ENCODE measurements at places on chromosomes 16 and 17.

DNA sequence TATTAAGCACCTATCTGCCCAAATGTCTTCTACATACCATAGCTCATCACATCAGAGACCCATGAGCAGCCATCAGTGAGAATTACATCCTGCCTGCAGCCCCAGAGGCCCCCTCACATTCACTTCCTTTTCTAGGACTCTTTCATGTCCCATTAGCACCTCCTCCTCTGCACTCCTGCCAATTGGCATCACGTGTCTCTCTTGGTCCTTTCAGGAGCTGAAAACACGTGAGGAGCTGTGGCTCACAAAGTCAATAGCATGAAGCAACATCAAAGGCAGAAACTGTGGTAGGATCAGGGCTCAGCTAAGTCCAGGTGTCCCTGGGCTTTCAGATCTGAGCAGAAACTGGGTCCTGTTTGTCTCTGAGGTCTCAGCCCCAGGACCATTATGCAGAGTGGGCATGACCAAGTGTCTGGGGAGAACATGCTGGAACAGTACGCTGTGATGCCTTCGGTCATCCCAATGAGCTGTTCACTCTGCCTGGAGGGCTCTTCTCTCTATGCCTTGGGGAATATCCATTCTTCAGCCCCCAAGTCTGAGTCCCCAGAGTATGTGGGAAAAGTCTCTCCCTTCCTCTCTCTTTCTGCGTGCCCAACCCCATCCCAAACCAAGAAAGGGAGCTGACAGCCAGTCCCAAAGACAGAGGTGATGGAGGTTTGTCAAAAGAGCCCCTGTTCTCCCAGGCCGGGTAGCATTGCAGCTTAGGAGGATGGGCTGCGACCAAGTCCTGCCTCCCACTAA lies 457.0 kb upstream of the CDH5 start:
- DNase-seq: no peak

- no peak for DNase-seq
Observed at GRCh38 chr17:50101346-50102163, 6.4 kb downstream of the PDK2 start.

- no peak for DNase-seq
Observed at GRCh38 chr17:7421186-7421585, 1.1 kb downstream of the SPEM1 start.

GRCh38 chr16:72850853-72851252 lies 197.1 kb downstream of the ZFHX3 start:
- no peak for DNase-seq

- peak; percentile 40 for DNase-seq
Observed at GRCh38 chr17:42422958-42423712, at the start of gene CAVIN1. TSS of gene CAVIN1 (minus strand) at chr17:42423256. CDS start at chr17:42423097, 159 bp downstream.

- peak; percentile 11 for DNase-seq
Observed at GRCh38 chr16:8798174-8798527, 512 bp downstream of the PMM2 start.

DNA sequence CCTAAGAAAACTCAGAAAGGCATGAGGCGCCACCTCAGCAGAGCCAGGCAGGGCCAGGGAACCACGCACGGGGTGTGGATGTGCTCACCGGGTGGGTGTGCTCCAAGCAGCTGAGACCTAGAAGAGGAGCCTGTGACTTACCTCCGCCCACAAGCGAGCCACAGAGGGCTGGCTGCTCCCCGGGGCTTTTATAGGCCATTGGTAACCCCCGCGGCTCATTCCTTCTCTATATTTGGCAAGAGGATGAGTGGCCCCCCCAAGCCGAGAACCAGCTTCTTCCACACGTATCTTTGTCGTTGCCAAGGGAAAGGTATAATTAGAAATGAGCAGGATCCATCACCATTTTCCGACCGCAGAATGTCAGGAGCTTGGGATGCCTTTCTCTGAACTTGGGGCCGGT lies at the start of gene MYH3:
Gene MYH3 (minus strand): TSS at position 162 of the 400 bp plus-strand sequence. CDS start 2,245 bp downstream, outside the sequence.
- no peak for DNase-seq

- no peak for DNase-seq
Observed at GRCh38 chr16:27726621-27727261, 176.8 kb downstream of the KATNIP start.

GRCh38 chr17:40646791-40647623 lies 611 bp downstream of the SMARCE1 start:
- peak; percentile 29 for DNase-seq

DNA sequence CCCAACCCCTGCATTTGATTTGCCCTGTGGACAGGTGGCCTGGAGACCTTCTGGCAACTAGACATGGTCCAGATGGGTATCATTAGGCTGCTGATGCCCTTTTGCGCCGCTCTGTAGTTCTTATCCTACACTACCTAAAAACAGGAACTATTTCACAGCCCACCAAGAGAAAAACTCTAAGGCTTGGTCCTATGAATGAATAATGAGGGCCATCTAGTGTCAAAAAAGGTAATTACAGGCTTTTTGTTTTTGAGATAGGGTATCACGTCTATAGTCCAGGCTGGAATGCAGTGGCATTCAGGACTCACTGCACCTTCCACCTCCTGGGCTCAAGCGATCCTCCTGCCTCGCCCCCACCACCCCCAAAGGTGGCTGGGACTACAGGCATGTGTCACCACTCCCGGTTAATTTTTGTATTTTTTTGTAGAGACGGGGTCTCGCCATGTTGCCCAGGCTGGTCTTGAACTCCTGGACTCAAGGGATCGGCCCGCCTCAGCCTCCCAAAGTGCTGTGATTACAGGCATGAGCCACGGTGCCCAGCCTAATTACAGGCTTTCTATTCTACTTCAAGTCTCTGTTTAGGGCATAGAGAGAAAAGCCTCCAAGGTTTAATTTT lies 20.9 kb downstream of the COIL start:
- no peak for DNase-seq

DNA sequence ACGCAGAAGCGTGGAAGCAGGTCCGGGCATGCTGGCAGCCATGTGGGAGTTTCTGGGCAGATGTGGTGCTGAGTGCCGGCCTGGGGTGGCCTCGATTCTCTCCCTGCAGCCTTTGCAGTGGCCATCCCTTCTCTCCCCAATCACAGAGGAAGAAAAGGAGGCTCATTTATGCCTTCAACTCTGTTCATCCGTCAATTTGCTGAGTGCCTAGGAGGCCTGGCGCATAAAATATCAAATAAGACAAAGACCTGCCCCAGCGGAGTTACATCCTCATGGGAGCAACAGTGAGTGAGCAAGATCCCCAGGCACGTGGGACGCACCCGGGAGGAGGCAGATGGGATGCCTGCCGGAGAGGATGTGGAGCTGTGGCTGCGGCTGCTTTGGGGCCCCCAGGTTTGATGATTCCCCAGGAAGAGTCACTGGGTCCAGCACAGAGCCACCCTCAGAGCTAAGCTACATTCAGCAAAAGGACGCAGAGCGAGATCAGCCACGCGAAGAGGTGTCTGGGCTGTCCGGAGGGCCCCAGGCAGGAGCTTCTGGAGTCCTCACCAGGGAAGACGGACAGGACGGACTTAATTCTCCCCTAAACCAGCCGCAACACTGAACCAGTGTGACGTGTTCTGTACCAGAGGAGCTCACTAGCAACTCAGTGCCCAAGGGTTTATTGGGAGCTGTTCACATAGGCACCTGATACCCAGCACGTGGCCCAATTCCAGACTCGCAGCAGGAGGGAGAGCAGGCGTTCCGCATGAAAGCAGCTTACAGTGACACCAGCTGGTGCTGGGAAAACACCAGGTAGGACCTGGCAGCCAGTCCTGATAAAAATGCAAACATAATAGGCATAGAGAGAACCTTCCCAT lies 11.3 kb downstream of the CA5A start:
- DNase-seq: no peak

GRCh38 chr16:35399133-35399532 lies 1939.7 kb downstream of the TP53TG3F start:
- no peak for DNase-seq

DNA sequence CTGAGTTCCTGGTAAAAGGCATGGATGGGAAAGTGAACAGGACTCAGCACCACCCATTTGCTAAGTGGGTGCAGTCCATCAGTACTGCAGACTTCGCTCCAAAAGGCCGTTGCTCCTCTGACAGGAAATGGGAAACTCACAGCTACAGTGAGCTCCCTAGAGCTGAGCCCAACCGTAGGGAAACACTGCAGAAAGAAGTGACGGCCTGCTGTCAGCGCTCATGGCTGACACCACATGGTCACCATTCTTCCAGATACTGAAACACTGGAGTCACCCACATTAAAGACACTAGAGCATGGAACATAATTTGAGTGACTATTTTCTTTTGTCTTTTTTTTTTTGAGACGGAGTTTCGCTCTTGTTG lies 31.9 kb downstream of the UBE2O start:
- no peak for DNase-seq

- DNase-seq: no peak
Observed at GRCh38 chr16:72939247-72939646, 108.7 kb downstream of the ZFHX3 start.

GRCh38 chr16:71649704-71650103 lies 23.7 kb downstream of the MARVELD3 start:
- no peak for DNase-seq

DNA sequence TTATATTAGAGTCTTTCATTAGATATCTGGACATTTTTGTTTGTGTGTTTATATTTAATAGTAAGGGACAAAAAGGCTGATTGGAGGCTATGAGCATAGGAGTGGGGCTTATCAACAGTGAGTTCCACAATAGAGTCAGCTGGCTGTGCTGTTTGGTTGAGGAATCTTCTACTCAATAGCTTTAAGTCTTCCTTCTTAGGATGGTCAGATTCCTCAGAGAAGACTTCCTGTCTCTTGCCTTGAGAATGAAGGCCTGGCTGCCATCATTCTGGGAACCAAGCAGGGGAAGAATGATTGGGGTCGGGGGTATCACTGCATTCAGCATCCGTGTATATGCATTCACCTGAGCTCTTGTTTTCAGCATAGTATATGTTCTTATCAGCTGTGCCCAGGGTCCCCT lies 31.9 kb upstream of the ABCC11 start:
- DNase-seq: no peak

GRCh38 chr16:48201515-48202201 lies 42.4 kb upstream of the LONP2 start:
- DNase-seq: no peak

- DNase-seq: no peak
Observed at GRCh38 chr16:83402967-83403366, 404.8 kb upstream of the HSBP1 start.

- DNase-seq: no peak
Observed at GRCh38 chr17:50487213-50488096, 8.8 kb downstream of the RSAD1 start.

- DNase-seq: peak; percentile 50
Observed at GRCh38 chr16:19071811-19072777, 4.7 kb downstream of the COQ7 start.

DNA sequence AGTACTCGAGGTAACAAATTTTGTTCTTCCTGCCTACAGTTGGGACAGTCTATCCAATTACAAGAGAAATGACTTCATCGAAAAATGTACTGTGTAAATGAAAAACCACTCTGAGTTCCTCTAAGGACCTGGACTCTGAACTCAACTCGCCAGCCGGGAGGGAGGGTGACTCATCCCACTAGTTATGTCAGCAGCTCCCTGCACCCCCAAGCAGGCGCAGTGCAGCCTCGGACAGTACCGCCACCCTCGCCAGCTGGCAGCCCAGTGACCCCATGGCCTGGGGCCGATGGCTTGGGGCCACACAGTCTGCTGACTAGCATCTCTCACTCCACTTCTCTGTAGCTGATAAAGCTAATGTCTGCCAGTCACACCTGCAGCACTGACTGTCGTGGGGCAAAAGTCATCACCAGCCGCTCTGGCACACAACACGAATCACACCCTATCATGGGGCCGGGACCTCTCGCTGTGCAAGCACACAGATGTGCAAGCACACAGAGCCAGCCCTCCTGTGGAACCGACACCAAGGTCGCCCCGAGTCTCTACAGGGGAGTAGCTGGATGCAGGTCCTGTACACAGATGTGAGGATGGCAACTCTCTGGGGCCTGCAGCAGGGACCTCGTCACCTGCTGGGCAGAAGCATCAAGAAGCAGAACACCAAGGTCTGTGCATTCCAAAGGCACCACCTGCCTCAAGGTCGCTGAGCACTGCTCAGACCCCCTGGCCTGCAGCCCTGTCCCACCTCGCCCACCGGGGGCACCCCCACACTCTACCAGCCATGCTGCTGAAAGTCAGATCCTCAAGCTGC lies 5.7 kb downstream of the CSNK1D start:
- DNase-seq: no peak

DNA sequence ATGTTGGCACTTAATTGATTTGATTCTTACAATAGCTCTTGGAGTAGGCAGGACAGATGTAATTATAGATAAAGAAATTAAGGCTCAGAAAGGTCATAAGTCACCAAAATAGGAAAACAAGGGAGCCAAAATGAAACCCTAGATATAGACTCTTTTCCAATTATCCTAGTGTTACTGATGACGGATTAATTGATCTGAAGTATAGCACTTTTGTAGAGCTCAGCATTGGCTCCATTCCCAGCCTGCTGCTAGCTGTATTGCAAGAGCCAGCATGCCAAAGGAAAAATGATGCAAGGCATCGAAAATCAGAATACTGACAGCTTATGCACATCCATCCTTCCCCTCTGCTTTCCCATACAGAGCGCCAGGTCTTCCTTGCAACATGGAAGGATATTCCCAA lies 21.6 kb upstream of the RASL10B start:
- no peak for DNase-seq

DNA sequence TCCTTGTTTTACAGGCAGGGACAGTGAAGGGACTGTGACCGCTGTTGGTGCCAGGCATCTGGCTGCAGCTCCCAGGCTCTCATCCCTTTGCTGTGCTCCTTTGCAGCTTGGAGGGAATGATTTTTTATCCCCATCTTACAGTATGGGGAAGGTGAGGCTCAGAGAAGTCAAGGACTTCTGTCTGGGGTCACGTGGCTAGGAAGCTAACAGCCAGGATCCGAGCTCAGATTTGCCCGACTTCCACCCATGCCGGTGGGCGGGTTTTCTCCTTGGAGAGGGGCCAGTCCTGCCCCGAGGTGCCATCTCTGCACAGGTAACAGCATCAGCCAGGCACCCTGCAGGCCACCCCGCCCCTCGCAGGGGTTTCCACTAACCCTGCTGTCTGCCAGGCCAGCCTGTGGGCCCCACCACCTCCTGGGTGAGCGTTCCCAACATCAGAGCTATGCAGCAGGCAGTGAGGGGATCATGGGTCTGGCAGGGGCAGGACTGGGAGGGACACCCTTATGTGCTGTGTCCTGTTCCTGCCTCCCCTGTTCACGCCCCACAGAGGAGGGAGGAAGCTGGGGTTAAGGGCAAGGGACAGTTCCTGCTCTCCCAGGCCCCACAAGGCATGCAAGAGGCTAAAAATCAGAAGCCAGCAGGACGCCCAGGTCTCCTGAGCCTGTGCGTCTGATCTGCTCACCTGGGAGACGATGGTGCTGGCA lies 25.4 kb downstream of the JPH3 start:
- DNase-seq: no peak

GRCh38 chr16:77679901-77680300 lies 42.4 kb upstream of the NUDT7 start:
- no peak for DNase-seq
